Activated T-cell treated with anti-CD3 and anti-CD28 coated beads, Interleukin-2, amount 50 U/mL, for 72 hours (primary cell): ENCODE measurements at places on chromosomes 2 and 18. TPM values are rescaled to one million over a fixed set of nuclear protein-coding genes. Genes with fewer than 3 reads are reported as not detected.

- no peak for DNase-seq
Measured at GRCh38 chr2:136141510-136142149, 23.7 kb upstream of the CXCR4 start.

- DNase-seq = no peak
Measured at GRCh38 chr2:29106980-29107388, 8.2 kb upstream of the CLIP4 start.

- DNase-seq = no peak
Measured at GRCh38 chr2:233060501-233060979, 398 bp downstream of the INPP5D start.

Gene LRRTM1
- not detected for total RNA-seq
